B cell (primary cell): ENCODE measurements at places on chromosomes 11 and 22. TPM values are rescaled to one million over a fixed set of nuclear protein-coding genes. Genes with fewer than 3 reads are reported as not detected.

PTPN5 gene
- total RNA-seq: not detected in 2 replicates

IFTAP gene
- not detected in 2 replicates for total RNA-seq

LIF gene
- total RNA-seq: 0.24 and 0.47 TPM in 2 replicates

ALX4 gene
- total RNA-seq: not detected in 2 replicates

OVCH2 gene
- not detected in 2 replicates for total RNA-seq

CLCF1 gene
- 44.6 and 46.6 TPM in 2 replicates for total RNA-seq

- DNase-seq: no peak
Measured at GRCh38 chr11:73265853-73266645, 6.1 kb upstream of the P2RY6 start.

DNA sequence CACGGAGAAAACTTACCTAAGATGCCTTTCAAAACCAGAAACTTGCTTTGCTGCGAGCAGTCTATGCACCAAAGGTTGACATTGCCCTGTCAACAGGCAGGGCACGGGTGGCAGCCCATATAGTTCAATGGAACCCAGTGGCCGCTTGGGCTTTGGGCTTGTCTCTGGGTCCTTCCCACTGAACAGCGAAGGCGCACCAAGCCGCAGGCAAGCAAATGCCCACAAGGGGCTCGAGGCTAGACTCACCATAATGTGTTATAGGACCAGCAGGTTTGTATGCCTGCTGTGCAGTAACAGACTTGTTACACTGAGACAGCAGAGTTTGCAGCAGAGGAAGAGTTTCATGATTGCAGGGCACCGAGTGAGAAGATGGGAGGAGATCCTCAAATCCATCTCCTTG is 20.3 kb downstream of the CLDN5 start:
- DNase-seq: no peak

DNA sequence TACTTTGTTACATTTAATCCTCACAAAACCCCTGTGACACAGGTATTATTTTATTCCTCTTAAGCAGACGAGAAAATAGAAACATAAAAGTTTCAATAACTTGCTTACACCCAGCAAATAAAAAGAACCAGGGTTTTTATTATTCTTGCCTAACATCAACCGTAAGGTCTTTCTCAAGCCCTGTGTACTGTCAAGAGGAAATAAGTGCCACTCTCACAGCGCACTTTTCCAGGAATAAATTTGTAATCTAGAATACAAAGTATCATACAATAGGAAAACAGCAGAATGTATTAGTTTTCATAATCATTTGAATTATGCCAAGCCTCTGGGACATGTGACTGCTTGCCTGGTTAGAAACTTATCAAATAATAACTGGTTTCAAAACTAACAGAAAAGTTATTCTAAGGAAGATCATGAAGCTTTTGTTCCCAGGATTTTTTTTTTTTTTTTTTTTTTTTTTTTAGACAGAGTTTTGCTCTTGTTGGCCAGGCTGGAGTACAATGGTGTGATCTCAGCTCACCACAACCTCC is 7.4 kb downstream of the CCDC34 start:
- DNase-seq: no peak

PRRG4 gene
- 0.07 TPM in 1 of 2 replicates, not detected in the other for total RNA-seq

DNA sequence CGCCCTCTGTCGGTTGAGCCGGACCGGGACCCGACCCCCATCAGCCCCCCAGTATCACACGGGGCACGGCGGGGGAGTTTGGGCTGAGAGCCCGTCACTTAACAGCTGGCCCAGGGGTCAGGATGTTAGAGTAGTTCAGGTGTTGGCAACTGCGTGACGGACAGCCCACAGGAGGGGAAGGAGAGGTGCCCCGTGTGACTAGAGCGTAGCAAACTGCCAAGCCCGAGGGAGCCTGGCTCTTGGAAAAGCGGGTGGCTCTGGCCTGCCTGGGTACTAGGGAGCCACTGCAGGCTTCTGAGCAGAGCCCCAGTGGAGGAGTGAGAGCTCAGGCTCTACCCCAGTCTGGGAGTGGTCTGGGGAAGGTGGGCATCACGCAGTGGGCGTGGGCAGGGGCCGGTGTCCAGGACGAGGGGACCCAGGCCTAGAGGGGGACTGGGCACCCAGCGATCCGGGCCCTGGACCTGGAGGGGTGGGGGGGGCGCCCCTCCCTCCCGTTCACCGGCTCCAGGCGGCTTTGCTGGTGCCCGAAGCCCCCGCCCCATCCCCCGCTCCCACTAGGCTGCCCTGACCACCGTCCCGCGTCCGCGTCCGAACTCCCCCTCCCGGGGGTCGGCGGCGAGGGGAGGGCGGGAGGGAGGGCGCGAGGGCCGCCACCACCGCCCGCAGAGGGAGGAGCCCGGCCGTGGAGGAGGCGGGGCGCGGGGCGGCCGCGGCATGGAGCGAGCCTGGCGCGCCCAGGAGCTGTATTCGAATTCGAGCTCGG is 24.4 kb downstream of the SHANK3 start:
- DNase-seq: no peak

DNA sequence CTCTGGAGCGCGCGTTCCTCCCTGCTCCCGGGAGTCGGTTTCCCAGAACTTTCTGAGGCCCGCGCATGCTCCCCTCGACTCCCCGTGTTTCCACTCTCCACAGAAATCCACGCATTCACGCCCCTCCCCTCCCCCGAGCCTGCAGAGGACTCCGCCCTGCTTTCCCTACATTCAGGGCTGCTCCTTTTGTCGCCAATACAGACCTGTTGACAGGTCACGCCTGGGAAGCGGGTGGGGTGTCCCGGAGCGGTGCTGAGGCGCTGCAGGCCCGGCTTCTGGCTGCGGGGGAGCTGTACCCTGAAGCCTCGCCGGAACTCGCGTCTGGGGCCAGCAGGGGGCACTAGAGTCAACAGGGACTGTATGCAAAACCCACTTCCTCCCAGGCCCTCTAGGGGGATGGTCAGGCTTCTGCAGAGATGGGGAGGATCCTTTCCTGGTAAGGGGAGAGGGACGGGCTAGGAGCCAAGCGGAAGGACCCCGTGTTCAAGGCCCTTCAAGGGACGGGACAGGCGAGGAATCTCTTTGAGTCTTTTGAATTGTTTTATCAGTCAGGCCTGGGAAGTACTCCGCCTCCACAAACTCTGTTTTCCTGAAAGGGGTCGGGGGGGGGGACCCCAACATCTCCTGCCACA is at the start of gene PRAME:
Gene PRAME, minus strand, starts transcription at position 294 of the 632 bp plus-strand sequence. CDS start 2,433 bp downstream, outside the sequence.
- DNase-seq: peak; percentile 79

PHRF1 gene
- total RNA-seq: 57.9 and 63.5 TPM in 2 replicates

GAB4 gene
- total RNA-seq: 0.39 TPM in 1 of 2 replicates, not detected in the other

GRCh38 chr11:115626414-115626813 is 122.2 kb upstream of the CADM1 start:
- no peak for DNase-seq

DNA sequence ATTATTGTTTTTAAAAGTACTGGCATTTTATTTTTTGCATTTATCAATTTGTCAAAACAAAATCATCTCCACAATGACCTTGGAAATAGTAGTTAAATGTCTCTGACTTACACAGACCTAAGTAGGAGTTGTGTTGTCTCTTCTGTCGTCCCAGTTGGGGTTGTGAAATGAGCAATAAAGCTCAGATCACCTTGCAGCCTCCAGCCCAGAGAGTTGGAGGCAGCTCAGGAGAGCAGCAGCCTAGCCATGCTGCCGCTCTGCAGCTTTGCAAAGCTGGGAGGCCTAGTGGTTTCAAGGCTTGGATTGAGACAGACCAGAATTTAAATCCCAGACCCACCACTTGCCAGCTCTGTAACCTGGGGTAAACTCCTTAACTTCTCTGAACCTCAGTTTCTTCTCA is 65.2 kb upstream of the CRYBB3 start:
- no peak for DNase-seq

DNA sequence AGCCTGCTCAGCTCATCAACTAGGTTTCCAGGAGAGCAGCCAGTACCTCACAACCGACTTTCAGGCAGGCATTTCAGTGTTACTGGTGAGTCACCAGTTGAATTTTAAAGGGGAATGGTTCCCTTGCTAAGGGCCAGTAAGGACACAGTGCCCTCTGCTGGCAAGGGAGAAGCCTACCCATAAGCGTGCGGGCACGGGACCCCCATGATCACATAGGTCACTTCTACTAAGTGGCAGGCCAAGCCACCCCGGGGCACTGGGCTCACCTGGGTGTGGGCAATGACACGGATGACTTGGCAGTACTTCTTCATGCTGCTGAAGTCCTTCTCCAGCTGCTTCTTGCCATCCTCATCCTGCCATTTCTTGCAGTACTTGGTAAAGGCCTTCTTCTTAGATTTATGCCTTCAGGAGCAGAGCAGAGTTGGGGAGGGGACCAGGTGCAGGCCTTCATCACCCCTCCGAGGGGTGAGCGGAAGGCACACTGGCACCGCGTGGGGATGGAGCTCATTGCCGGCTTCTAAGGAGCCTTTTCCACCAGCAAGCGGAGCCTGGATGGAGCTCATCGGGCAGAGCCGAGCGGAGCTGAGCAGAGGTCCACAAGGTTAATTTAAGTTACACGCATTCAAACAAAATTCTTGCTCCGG is 2.9 kb downstream of the RPL3 start:
- DNase-seq: peak; percentile 81

KCNK4 gene
- total RNA-seq: 0.32 and 0.39 TPM in 2 replicates

DNA sequence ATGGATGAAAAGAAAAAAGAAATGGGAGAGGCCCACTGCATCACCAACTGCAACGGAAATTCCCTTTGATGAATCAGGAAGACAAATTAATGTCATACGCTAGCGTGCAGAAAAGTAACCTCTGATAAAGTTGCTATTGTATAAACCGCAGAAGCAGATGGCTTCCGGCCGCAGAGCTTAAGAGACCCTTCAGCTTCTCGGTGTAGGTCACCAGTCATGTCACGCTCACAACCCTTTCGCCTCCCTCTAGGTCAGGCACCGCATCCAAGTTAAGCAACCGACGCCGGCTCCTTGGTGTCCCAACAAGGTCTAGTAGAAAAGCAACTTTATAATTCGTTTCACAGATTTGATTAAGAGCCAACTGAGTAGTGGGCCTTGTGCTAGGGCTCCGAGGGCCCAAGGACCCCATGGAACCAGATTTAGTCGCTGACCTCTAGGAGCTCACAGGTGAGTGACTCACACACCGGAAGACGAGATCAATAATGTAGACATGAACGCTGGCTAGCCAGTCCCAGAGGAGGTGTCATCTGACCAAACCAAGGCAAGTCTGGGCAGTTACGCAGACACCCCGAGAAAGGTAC is 1.2 kb upstream of the ZFP91 start:
- peak; percentile 98 for DNase-seq

DNA sequence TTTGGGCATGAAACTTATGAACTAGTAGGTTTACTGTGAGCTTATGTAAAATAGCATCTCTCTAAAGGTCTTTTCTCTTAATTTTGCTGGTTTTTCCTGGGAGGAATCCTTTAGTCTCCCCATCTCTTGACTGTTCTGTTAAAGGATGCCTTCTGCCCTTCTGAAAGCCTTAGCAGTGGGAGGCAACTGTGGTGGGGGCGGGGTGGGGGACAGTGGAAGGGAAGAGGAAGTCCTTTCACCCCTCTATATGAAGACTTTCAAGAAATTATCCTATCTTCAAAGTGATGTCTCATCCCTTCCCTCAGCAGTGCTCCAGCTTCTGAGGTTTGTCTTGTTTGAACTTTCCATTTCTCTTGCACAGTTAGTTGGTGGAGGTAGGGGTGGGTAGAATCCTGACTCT is 73.1 kb downstream of the ELP4 start:
- DNase-seq: no peak

SESN3 gene
- total RNA-seq: 519 and 537 TPM in 2 replicates

DNA sequence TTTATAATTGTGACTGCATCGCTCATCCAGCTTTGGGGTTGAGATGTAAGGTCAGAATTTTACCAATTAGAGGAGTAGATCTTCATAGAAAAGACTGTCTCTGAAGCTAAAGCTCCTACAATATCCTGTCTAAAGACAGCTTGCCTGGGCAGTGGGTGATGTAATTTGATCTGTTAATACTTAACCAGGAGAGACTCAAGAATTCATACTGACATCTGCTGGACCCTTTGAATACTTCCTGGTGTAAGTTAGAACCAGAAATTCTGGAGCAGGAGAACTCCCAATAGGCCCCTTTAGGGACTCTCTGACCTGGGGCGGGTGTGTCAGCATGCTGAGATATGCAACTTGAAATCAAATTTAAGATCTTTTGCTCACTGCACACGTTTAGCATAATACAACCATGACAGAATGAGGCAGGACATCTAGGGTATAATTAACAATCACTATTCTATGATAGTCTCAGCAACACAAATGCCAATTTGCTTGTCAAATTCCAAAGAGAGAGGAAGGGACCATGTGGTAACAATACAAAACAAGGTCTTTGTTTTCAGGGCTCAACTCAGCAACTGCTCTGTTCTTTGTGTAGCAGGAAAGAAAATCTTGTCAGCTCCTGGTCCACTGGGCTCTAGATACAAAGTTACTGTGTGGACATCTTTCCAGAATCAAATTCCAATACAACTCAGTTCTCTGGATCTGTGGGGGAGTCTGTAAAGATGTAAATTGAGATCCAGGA is 143.9 kb downstream of the INSC start:
- no peak for DNase-seq

- DNase-seq: no peak
Measured at GRCh38 chr11:47502767-47503166, 50.2 kb downstream of the CELF1 start.

AAMDC gene
- 4.6 and 7.5 TPM in 2 replicates for total RNA-seq

LGR4 gene
- total RNA-seq: 3.3 TPM in 2 replicates

- DNase-seq: peak; percentile 30
Measured at GRCh38 chr11:33375688-33376311, 118.6 kb downstream of the HIPK3 start.

SLC1A2 gene
- total RNA-seq: not detected in 2 replicates

DNA sequence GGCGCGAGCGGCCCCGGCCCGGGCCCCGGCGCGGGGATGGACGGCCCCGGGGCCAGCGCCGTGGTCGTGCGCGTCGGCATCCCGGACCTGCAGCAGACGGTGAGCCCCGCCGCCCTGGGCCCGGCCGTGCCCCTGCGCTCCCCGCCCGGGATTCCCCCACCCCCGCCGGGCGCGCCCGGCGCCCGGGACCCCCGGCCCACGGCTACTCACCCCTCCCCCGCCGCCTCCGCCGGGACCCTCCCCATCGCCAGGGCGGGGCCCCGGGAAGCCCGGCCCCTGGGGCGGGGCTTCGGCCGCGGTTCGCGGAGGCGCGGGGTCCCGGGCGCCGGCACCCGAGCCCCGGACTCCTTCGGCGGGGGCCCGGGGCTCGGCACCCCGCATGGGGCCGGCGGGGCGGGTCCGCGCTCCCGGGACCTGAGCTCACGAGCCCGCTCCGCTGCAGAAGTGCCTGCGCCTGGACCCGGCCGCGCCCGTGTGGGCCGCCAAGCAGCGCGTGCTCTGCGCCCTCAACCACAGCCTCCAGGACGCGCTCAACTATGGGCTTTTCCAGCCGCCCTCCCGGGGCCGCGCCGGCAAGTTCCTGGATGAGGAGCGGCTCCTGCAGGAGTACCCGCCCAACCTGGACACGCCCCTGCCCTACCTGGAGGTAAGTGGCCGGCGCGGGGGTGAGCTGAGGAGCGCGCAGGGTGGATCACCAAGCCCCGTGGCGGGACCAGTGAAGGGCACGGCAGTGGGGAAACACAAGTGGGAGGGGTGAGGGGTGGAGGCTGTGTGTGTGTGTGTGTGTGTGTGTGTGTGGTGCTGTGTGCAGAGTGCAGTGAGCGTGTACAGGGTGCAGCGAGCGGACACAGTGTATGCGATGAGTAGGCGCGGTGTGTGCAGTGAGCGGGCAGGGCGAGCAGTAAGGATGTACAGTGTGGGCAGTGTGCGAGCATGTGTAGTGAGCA is 2.3 kb downstream of the SHANK3 start:
- DNase-seq: peak; percentile 39

RAG2 gene
- not detected in 2 replicates for total RNA-seq

ADM gene
- total RNA-seq: 5.6 and 10.4 TPM in 2 replicates
